Osteoblast (primary cell): ENCODE measurements at places on chromosomes 6 and 20. TPM values are rescaled to one million over a fixed set of nuclear protein-coding genes. Genes with fewer than 3 reads are reported as not detected.
A peak's percentile ranks its signal among the peaks of the same experiment; 100 is the strongest.

TMEM200A gene
- 43.1 and 49.2 TPM in 2 replicates for total RNA-seq

ERVFRD-1 gene
- not detected in 2 replicates for total RNA-seq

CD109 gene
- total RNA-seq: 85.5 and 93.4 TPM in 2 replicates

SPDEF gene
- 0.29 TPM in 1 of 2 replicates, not detected in the other for total RNA-seq

FAM209B gene
- 0.36 TPM in 1 of 2 replicates, not detected in the other for total RNA-seq

- DNase-seq: no peak
Observed at GRCh38 chr6:94376876-94377275, 957.5 kb upstream of the EPHA7 start.

DNA sequence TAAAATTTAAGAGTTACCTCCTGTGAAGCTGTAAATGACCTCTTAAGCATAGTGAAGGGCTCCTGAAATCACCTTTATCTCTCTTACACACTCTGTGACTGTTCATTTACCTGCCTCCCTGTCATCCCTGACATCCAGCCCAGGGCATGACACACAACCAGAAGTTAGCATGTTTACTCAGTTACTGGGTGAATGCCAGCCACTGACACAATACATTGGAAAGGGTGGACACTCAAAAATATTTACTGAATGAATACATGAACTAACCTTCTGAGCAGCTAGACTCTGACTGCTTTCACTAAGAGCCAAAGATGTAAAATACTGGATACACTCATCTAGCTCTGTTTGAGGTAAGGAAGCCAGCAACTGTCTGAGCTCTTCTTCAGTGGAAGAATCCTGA, 25.3 kb downstream of the SERAC1 start:
- DNase-seq: peak; percentile 77

DNA sequence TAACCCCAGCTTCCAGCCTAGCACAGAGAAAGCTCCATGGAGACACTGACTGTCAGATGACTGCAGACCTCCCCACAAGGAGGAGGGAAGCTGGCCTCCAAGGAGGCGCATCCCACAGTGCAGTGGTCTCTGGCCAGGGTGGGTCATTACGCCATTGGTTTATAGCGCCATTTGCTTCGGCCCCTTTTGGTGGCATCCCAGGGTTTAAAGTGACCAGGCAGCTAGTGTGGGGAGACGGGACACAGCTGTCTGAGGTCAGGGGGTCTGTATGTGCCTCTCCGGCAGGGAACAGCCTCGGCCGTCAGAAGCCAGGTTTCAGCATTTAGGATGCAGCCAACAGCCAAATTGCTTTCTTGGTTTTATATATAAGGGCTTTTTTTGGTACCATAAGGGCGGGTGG, 15.8 kb upstream of the PMEPA1 start:
- DNase-seq: no peak

DNA sequence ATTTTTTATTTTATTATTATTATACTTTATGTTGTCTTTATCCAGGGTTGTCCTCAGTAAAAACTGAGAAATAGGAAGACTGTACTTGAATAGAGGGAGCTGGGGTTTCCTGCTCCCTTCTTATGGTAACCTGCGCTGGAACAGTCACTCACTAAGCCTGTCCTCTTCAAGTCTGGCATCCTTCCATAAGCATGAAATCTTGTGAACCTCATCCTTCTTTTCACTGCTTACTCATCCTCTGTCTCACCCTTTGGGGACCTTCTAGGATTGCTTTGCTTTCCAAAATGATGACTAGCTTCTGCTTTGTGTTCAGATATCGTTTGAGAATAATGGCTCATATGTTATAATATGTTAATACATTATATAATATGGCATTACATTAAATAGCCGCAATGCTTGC, 90.6 kb downstream of the C6orf118 start:
- no peak for DNase-seq

DNA sequence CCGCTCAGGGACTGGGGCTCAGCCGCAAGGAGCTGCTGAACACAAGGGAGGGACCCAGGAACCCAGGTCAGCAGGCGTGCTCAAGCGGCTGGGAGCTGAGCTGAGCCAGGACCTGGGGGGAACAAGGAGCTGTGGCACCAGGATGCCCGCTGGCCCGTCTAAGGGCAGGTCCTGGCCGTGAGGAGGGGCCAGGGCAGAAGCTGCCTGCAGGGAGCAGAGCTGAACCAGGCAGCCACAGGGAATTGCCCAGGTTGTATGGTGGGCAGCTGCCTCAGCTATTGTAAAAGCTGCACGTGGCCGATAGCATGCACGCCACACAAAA, 133.3 kb downstream of the AGPAT4 start:
- DNase-seq: no peak

- DNase-seq: no peak
Observed at GRCh38 chr20:5267092-5267491, 49.7 kb downstream of the PROKR2 start.

DNA sequence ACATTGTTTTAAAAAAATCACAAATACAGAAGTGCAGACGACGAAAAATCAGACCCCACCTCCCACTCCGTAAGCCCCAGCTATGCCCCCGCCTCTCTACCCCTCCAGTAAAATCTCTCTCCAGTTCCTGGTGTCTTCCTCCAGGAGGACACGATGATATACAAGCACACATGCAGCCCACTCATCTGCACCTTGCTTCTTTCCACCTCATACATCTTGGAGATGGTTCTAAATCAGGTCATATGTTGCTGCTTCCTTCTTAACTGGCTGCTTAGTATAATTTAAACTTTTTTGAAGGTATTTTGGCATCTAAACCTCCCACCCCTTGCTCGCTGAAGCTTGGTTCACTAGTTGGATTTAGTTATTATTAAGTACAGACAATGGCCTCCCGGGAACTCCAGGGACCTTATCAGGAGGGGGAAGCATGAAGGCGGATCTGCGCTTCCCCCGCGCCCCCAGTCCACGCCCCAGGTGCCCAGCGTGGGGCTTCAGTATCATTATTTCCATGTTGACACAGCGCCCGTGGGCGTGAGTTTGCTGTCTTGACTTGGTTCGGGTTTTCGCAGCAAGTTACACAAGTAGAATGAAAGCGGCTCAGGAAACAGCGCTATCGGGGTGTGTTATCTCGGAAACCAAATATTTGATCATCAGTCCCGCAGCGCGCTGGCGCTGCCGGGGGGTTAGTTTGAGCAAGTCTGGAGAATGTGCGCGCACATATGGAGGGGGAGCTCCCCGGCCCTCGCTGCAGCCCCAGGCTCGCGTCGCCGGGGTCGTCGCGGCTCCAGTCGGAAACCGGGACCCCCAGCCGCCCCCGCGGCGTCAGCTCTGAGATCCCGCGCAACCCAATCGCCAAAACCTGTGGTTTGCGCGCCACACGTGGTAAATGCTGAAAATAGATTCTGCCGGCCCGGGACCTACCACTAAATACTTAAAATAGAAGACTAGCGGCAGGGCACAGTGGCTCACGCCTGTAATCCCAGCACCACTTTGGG, 2.3 kb downstream of the BMP7 start:
- DNase-seq: peak; percentile 82

GRCh38 chr6:55886185-55886836, 10.9 kb upstream of the BMP5 start:
- no peak for DNase-seq

DNA sequence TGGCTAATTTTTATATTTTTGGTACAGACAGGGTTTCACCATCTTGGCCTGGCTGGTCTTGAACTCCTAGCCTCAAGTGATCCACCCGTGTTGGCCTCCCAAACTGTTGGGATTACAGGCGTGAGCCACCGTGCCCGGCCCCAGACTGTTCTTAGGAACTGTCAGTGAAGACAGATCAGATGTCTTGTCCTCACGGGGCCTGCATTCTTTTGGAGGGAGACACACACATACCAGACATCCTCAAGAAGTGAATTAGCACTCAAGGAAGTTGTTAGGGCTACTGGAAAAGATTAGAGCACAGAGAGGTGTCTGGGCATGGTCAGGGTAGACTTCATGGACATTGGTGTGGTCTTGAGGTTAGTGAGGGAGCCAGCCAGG, 10.3 kb upstream of the LPIN3 start:
- DNase-seq: peak; percentile 35

- DNase-seq: no peak
Observed at GRCh38 chr20:11952639-11953038, 34.9 kb downstream of the BTBD3 start.

GRCh38 chr6:161407581-161407980, 133.7 kb upstream of the AGPAT4 start:
- DNase-seq: no peak

DNA sequence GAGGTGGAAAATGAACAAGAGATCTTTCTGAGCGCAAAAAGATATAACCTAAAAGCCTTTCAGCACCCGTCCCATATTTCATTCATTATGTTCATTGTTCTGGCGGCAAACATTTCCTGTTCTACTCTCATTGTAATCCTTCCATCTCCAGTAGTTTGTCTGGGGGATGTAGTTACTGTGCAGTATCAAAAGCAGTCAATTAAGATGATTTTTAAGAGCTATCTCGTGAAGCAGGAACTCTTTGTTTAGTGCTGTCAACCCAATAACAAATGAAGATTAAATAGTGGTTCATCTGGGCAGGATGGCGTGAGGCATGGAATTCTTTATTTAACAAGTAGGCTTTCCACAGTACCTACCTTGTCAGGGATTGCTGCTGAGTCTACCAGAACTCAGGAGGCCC, 876.7 kb downstream of the HACE1 start:
- DNase-seq: no peak

DNA sequence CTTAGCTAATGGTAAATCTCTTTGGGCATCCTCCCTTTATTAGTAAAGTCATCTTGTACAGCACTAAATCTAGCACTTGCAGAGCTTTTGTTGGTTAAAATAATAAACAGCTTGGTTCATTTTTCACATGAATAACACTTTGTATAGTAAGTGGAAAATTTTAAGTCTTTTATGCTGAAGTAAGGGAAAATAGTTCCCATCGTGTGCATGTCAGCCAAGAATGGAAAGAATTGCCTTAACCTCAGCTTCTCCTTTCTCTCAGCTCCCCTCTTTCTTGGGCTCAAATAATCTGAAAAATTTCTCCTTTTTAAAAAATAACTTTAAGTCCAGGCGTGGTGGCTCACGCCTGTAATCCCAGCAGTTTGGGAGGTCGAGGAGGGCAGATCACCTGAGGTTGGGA, 16.6 kb downstream of the SNRPC start:
- no peak for DNase-seq
